ENCODE measurements at places on chromosomes 2 and 18. TPM values are rescaled to one million over a fixed set of nuclear protein-coding genes. Genes with fewer than 3 reads are reported as not detected.

The SEPTIN2 gene
- total RNA-seq: 403 TPM

The CRACDL gene
- total RNA-seq: not detected

The TRAF3IP1 gene
- total RNA-seq: 7.7 TPM

The PAIP2B gene
- 1.5 TPM for total RNA-seq

The ANO7 gene
- total RNA-seq: 0.50 TPM

The LRRC30 gene
- total RNA-seq: not detected

The DTNA gene
- total RNA-seq: 28.2 TPM

The NXPH2 gene
- not detected for total RNA-seq
